ENCODE measurements at places on chromosomes 4 and X.
A peak's percentile ranks its signal among the peaks of the same experiment; 100 is the strongest.

DNA sequence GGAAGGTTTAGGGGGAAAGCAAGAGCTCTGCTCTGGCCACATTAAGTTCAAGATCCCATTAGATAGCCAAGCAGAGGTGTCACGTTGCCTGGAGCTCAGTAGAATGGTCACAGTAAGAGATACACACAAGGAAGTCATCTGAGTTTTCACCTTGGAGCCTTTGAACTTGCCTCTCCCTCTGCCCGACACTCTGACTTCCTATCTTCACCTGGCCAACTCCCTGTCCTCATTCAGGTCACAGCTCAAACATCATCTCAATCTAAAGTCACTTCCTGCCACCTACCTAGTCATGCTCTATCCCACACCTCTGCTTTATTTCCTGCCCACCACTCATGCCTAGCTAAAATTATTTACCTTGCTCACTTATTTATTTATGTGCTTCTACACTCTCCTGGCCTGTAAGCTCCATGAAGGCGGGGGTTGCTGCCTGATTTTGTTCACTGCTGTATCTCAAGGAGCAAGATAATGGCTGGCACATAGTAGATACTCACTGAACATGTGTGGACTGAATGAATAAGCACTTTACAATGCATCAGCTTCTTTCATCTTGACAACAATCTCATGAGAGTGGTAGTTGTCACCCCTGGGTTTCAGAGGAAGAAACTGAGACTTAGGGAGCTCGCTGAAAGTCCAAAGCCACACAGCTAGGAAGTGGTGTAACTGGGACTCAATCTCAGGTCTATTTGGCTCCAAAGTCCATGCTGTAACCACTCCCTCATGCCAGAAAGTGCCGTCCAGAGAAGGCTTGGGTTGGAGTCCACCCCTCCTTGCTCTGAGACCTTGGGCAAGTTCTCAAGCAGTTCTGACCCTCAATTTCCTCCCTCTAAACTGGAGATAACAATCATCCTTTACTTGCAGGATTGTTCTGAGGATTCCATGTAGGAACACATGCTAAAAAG lies 40.3 kb downstream of the EFNB1 start:
- DNase-seq, result no peak

DNA sequence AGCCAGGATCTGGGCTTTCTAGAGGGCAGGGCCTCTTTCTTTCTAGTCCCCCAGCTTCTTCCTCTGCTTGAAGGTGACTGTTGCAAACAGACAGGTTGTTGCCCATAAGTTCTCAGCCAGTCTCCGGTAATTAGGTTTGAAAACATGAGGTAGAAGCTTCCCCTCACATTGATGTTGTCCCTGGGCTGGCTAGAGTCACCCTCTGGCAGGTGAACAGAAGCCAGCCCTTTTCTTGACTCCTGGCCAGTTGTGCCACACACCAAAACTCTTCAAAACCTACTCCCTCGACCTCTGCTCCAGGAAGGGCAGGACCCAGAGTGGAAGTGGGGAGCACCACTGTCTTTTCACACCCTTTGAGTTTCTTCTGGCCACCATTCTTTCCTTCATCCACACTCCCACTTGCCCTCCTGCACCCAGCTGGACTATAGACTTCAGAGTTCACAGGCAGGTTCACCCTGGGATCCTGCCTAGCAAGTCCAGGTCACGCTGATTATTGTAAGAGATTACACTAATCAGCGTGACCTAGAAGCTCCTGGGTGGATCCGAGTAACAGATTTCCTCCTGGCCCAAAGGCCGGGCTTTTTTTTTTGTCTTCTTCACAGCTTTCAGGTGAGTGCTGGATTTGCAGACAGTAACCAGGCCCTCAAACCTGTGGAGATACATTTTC lies 37.4 kb upstream of the ARHGAP6 start:
- no peak for DNase-seq

DNA sequence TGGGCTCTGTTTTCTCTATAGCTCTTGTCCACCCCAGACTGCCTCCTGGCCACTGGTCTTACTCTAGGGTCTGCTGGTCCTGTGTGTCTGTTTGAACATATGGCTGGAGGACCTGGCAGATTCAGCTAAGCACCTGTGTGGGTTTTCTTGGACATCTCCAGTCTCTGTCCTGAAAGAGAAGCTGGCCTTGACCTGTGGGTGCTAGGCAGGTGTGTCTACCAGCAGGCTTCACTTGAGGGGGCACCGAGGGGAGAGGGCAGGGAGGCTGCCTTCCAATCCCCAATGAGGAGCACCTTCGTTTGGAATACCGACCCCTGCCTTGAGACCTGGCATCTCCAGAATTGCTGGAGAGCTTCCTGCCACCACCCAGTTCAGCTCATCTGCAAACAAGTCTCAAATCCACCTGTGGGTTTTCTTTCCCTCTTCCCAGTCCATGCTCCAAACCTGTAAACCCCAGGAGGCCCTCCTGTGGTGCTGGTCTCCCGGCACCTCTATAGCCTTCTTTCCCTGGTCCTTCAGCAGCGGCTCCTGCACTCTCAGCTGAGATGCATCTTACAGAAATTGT lies 45.2 kb downstream of the HTRA3 start:
- DNase-seq, result no peak

DNA sequence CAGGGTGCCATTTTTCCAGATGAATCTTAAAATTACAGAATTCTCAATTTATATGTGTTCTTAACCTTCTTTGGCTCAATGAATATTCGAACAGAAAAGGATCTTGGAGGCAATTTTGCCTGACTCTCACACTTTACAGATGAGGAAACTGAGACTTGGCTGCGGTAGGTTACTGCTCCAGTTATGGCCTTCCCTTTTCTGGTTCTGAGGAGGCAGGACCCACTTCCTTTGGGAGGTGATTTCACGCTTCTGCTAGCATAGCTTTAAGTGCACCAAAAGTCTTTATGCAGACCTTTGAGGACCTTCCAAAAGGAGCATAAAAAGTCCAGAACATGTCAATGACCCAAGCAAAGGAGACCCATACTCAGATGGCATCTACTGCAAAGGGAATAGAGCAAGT lies 44.7 kb upstream of the KLF3 start:
- DNase-seq, result no peak

DNA sequence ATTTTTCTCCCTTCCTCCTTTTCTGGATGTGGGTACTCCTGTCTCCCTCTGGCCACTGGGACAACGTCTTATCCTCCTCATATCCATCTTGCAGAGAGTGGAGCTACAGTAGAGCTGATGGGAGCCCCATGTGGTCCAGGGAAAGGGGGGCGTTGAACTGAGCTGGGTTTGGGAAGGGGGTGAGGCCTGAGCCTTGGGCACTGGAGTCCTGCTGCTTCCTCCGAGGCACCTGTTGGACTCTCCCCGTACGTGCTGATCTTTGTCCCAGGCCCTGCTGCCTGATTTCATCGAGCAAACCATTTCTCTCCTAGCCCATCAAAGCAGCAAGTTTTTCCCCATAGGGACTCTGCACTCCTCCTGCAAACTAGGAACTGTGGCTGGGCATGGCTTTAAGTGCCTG lies 94.3 kb downstream of the STOX2 start:
- no peak for DNase-seq

DNA sequence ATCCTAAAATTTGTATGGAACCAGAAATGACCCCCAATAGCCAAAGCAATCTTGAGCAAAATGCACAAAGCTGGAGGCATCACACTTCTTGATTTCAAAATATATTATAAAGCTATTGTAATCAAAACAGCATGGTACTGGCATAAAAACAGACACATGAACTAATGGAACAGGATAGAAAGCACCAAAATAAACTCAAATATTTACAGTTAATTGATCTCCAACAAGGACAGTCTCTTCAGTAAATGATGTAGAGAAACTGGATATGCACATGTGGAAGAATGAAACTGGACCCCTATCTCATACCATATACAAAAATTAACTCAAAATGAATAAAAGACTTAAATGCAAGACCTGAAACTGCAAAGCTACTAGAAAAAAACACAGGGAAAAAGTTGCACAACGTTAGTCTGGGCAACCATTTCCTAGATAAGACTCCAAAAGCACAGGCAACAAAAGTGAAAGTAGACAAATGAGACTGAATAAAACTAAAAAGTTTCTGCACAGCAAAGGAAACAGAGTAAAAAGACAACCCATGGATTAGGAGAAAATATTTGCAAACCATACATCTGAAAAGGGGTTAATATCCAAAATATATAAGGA lies 64.9 kb downstream of the CD99L2 start:
- DNase-seq, result no peak

DNA sequence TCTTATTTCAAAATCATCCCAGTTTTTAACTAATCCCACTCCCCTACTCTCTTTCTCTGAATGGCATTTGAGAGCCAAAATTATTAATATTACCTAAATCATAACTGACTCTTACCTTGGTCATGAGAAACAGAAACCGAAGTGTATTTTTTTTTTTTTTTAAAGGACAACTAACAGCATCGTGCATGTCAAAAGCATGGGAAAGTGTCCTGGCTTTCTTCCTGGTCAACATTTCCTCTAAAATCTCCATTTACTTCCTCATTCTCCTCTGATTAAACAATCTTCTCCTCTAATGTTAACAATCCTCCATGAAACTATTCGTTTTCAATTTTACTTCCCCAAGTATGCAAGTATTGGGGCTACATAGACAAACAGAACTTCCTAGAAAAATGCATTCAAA lies 2.1 kb upstream of the STS start:
- no peak for DNase-seq

DNA sequence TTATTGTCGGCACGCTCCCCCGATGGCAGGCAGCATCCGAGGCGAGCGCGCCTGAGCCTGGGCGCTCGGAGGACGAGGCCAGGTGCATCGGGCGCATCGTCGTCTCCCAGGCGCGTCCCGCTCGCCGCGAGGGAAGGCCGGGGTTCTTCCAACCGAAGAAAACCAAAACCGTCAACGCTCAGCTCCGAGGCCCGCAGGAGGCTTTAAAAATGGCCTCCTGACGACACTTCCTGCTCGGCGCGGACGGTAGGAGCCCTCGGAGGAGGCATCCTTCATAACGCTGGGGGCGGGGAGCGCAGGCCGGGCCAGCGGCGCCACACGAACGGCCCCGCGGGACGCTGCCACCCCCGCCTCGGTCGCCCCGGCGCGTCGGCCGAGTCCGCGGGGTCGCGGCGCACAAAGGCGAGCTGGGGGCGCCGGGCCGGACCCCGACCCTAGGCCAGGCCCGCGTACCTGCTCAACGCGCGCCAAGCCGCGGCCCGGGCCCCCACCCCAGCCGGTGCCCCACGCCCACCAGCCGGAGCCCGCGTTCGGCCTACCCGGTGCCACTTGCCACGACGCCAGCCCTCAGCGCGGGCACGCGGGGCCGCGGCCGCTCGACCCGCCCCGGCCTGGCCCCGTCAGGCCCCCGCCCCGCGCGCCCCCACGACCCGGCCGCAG lies 501 bp downstream of the ZNF518B start:
- DNase-seq, result peak; percentile 26

GRCh38 chr4:10028910-10029309 lies 7.6 kb upstream of the SLC2A9 start:
- DNase-seq, result no peak

DNA sequence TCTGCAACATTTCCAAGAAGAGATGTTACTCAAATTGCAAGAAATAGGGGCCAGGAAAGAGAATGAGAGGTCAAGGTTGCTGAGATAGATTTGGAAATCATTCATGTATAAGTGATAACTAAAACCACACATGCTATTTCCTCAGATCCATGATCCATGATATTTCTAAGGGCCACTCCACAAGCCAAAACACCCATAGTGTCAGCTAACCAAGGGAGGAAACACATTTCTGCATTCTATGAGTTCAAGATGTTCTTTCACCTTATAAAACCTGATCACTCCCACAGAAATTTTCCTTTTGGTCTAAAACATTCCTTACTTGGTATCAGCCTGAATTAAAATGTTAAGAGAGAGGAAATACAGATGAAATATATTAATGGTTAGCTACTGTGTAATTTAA lies 47.2 kb downstream of the TBCK start:
- no peak for DNase-seq

GRCh38 chr4:10123227-10124101 lies 6.9 kb upstream of the WDR1 start:
- no peak for DNase-seq

GRCh38 chr4:107757864-107758476 lies 37.9 kb upstream of the PAPSS1 start:
- DNase-seq, result no peak

DNA sequence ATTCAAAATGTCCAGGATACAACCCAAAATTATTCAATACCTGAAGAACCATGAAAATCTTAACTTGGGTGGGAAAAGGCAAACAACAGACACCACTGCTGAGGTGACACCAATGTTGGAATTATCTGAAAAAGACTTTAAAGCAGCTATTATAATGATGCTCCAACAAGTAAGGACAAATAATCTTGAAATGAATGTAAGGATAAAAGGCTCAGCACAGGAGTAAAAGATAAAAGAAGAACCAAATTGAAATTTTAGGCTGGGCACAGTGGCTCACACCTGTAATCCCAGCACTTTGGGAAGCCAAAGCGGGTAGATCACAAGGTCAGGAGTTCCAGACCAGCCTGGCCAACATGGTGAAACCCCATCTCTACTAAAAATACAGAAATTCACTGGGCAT lies 4.0 kb upstream of the SLC9A7 start:
- no peak for DNase-seq

DNA sequence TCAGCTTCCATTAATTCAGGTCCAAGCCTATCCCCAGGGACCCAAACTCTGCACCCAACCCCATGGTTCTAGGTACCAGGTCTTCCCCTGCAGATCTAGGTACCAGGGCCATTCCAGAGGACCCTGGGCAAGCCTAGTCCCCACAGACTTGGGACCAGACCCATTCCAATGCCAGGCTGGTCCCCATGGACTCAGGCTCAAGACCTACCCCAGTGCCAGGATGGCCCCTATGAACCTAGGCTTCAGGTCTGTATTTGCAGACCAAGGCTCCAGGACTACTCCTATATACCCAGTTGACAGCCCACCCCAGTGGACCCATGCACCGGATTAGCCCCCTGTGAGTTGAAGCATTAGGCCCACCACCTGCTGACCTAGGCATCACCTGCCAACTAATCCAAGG lies 8.9 kb downstream of the MTHFD2L start:
- no peak for DNase-seq

DNA sequence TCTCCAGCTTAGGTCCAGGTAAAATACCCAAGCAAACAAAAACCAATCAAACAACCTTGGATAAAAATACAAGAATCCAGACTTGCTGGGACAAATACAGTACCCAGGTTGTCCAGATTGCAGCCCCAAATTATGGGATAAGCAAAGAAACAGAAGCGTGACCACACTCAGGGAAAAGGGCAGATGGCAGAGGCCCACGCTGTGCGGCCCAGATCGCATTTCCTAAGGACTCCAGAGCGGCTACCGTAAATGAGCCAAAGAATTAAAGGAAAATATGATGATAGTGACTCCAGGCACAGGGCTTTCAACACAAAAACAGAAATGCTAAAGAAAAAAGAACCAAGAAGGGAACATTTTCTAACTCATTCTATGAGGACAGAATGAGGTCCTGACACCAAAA lies 50.3 kb downstream of the FGFRL1 start:
- DNase-seq, result no peak

DNA sequence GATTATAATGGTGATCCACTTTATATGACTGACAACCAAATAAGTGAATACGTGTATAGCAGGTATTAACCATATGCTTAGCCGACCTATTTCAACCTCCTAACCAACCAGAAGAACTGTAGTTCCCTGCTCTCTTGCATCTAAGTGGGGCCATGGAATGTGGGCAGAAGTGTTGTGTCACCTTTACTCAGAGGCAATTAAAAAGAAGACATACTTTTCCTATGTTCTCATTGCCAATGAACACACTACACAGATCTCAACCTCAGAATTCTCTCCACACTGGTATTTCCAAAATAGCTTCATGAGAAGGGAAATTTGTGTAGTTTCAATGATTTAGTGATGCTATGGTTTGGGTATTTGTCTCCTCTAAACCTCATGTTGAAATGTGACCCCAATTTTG lies 3.2 kb upstream of the NFKB1 start:
- no peak for DNase-seq
